ENCODE measurements at places on chromosomes 16 and 17. TPM values are rescaled to one million over a fixed set of nuclear protein-coding genes. Genes with fewer than 3 reads are reported as not detected.

- DNase-seq, result no peak
- H3K4me1 ChIP-seq, result no peaks in the 10 kb centered on the region
- peaks cover 74% of the 10 kb centered on the region for H3K36me3 ChIP-seq
- H3K27ac ChIP-seq, result no peak overlapping the region
Observed at GRCh38 chr16:70784692-70785555, 16.0 kb downstream of the VAC14 start.

DNA sequence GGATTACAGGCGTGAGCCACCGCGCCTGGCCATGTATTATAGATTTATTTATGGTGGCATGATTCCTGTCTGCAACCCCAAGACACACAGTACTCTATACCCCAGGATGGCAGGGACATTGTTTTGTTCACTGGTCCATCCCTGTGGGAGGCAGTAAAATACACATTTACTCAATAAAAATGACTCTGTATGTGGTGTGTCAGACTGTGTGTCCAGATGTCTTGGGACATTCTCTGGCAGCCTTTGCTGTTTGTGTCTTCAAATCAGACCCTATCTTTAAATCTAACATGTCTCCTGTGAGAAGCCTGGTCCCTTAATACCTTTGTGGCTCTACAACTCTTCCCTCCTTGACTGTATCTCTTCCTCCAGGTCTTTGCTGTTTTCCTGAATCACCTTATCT, 1.7 kb upstream of the COASY start:
- peaks cover 33% of the 10 kb centered on the region for H3K4me1 ChIP-seq
- no peak overlapping the region for H3K27ac ChIP-seq
- H3K27me3 ChIP-seq, result no peaks in the 10 kb centered on the region
- no peak overlapping the region for H3K4me3 ChIP-seq
- H3K36me3 ChIP-seq, result peaks cover 13% of the 10 kb centered on the region
- no peak for DNase-seq

GRCh38 chr17:67992548-67993152, 3.6 kb downstream of the C17orf58 start:
- peak overlapping the region; percentile 25 for H3K4me3 ChIP-seq
- no peaks in the 10 kb centered on the region for H3K36me3 ChIP-seq
- peaks cover 13% of the 10 kb centered on the region for H3K27me3 ChIP-seq
- peak overlapping the region; percentile 33 for H3K27ac ChIP-seq

GRCh38 chr17:40095944-40096791, 4.2 kb downstream of the NR1D1 start:
- H3K36me3 ChIP-seq, result peaks cover 25% of the 10 kb centered on the region
- peak overlapping the region; percentile 92 for H3K27ac ChIP-seq
- no peaks in the 10 kb centered on the region for H3K27me3 ChIP-seq
- peaks cover 74% of the 10 kb centered on the region for H3K4me1 ChIP-seq
- H3K4me3 ChIP-seq, result peak overlapping the region; percentile 43

DNA sequence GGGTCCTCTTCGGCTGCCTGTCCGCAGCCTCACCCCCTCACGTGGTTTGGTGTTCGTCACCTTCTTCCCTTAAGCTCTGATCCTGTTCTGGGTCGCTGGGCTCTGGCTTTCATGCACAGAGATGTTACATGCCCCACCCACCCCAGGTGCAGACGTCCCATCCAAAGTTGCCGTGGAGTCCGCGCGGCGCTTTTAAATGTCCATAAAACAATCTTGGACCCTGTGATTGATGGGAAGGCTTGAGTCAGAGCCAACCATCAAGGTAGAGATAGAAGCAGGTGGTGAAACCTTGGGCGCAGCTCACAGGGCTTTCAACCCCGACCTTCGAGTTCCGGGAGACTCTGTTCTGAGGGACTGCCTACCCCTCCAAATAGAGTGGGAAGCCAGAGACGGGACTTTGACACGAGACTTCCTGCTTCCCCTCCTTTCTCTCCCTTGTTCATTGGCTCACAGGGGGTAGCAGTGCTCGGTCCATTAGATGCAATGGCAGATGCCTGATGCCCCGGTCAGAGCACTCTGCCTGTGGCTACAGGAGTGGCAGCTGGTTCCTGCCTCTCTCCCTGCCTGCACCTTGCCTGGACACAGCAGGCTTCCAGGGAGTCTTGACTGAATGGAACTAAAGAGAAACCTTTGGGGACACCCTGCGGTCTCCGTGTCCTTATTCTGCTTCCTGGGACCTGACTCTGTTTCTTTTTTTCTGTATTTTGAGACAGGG, 4.0 kb downstream of the ENGASE start:
- H3K27ac ChIP-seq, result no peak overlapping the region
- H3K4me1 ChIP-seq, result peaks cover 24% of the 10 kb centered on the region
- H3K27me3 ChIP-seq, result no peaks in the 10 kb centered on the region
- DNase-seq, result no peak
- H3K36me3 ChIP-seq, result peaks cover 12% of the 10 kb centered on the region

DNA sequence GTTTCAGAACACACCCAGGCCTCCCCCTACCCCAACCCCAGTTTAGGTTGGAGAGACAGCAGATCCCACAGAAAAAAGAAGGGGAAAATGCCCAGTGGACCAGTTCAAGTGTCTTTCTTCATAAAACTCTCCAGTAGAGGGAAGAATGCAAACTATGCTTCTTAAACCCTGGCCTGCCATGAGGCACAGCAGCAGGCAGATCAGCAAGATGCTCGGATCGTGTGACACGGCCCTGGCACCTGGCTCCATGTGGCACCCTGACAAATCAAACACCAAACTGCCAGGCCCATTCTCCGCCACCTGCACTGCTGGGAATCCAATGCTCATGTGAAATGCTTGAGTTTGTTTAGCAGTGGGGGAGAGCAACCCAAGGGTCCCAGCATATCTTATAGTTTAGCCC, 166.8 kb downstream of the SOX9 start:
- no peak overlapping the region for H3K27ac ChIP-seq
- H3K27me3 ChIP-seq, result no peaks in the 10 kb centered on the region
- H3K4me3 ChIP-seq, result no peak overlapping the region
- no peaks in the 10 kb centered on the region for H3K4me1 ChIP-seq
- no peaks in the 10 kb centered on the region for H3K36me3 ChIP-seq

DNA sequence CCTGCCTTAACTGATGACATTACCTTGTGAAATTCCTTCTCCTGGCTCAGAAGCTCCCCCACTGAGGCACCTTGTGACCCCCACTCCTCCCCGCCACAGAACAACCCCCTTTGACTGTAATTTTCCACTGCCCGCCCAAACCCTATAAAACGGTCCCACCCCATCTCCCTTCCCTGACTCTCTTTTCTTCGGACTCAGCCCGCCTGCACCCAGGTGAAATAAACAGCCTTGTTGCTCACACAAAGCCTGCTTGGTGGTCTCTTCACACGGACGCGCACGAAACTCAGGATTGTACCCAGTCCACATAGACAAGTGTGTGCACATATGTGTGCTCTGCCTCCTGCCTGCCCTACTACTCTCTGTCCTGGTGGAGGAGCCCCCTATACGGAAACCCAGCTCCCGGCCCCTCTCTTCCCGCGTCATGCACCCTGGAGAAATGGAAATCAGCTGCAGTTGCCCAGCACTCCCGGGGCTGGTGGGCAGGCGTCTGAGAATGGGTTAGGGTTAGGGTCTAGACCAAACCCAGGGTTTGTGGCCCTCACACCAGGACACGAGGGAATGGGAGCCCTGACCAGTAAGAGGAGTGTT, 2.4 kb upstream of the RHBDF1 start:
- peaks cover 26% of the 10 kb centered on the region for H3K4me1 ChIP-seq
- no peak overlapping the region for H3K27ac ChIP-seq
- peaks cover 4% of the 10 kb centered on the region for H3K36me3 ChIP-seq
- peaks cover 13% of the 10 kb centered on the region for H3K27me3 ChIP-seq
- DNase-seq, result no peak

DNA sequence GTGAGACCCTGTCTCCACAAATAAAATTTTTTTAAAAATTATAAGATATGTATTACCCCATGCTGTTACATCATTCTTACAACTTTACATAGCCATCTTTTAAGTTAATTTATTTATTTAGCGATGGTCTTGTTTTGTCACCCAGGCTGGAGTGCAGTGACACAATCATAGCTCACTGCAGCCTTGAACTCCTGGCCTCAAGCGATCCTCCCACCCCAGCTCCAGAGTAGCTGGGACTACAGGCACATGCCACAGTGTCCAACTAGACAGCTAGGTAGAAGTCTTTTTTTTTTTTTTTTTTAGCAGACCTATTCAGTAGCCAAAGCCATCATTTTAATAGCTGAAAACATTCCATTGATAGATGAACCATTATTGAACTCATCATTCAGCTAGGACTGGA, 92.7 kb downstream of the NDE1 start:
- no peak overlapping the region for H3K27ac ChIP-seq
- no peaks in the 10 kb centered on the region for H3K36me3 ChIP-seq
- no peak for DNase-seq
- H3K27me3 ChIP-seq, result no peaks in the 10 kb centered on the region
- no peaks in the 10 kb centered on the region for H3K4me1 ChIP-seq

DNA sequence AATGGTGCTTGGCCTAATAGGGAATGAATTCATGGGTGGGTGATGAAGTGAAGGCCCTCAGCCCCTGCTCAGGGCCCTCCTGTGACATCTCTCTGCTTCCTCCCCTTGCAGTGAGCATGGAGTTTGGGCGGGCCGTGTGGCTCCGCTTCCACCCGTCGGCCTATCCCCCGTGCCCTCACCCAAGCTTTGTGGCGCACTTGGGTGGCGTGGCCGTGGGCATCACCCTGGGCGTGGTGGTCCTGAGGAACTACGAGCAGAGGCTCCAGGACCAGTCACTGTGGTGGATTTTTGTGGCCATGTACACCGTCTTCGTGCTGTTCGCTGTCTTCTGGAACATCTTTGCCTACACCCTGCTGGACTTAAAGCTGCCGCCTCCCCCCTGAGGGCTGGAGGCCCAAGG, 21.1 kb downstream of the C17orf75 start:
- DNase-seq, result no peak
- peaks cover 15% of the 10 kb centered on the region for H3K4me1 ChIP-seq
- no peaks in the 10 kb centered on the region for H3K36me3 ChIP-seq
- no peaks in the 10 kb centered on the region for H3K27me3 ChIP-seq
- no peak overlapping the region for H3K27ac ChIP-seq

GRCh38 chr16:62966626-62967025, 930.4 kb upstream of the CDH8 start:
- no peak for DNase-seq
- H3K36me3 ChIP-seq, result no peaks in the 10 kb centered on the region
- no peaks in the 10 kb centered on the region for H3K4me1 ChIP-seq
- H3K27ac ChIP-seq, result no peak overlapping the region
- no peaks in the 10 kb centered on the region for H3K27me3 ChIP-seq

Gene SLC5A10
- total RNA-seq, result not detected

Gene SDK2
- 2.2 TPM for total RNA-seq

Gene C17orf67
- total RNA-seq, result 9.5 TPM

Gene PLD6
- 13.9 TPM for total RNA-seq
